ENCODE measurements at places on chromosomes 2 and 18.

GRCh38 chr2:1567556-1568344 is 154.5 kb downstream of the TPO start:
- no peak for ATAC-seq

DNA sequence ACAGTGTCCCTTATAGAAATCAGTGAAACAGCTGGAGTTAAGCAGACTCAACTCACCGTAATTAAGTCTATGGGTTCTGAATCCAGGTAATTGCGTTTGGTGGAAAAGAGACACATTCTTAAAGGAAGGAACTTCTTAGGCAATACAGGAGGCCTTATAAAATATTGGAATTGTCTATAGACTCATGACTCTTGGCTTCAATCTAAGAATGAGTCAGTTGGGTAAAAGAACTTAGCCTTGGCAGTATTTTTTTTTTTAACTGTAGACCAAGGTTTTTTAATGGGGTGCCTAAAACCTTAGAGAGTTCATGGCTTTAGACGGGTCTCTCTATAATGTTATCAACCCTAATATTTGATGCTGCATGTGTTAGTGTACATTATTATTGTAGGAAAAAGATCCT is 47.6 kb downstream of the CCDC85A start:
- ATAC-seq: no peak

DNA sequence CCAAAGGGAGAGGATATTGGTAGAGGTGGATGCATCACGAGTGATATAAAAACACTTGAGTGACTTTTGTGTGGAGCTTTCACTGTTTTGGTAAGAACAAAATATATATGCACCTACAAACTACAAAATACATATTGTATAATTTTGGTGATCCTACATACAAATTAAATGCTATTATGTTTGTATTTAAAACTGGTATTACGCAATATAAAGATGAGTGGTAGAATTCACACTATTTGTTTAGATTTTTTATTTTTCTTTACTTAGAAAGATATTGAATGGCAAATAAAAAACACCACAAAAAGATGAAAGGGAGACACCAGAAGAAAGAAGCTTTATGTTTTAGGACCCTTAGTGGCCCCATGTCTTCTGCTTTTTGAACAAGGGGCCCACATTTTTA is 770.7 kb upstream of the ID2 start:
- ATAC-seq: no peak

DNA sequence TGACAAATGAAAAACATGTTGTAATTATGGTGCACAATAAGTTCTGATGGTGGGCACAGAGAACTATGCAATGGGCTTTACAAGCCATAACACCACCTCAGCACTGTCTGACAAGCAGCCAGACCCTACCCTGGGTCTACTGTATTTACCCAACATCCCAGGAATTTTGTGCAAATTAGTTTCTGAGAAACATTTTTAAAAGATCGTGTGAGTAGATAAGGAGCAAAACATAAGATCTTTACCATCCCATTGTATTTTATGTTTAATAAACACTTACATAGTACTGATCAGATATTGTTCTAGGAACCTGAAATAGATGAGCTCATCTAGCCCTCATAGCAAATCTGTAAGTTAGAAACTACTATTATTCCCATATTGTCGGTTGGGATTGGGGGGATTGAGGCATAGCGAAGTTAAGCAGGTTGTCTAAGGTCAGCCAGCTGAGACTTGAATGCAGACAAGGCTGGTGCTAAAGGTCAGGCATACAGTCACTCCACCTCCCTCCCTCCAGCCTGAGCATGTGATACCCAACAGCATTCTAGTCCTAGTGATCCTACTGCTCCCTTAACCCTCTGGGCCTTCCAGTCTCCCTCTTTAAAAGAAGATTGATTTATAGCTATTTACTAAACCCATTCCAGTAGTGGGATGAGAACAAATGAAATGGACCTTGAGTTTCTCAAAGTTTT is 67.4 kb upstream of the STAM2 start:
- ATAC-seq: peak; percentile 29

GRCh38 chr2:70643715-70644114 is 90.1 kb upstream of the TGFA start:
- no peak for ATAC-seq
